AG10803 (cell line): ENCODE measurements at places on chromosomes 13 and 19.

GRCh38 chr19:4970558-4971423, 1.9 kb downstream of the KDM4B start:
- DNase-seq, result no peak

DNA sequence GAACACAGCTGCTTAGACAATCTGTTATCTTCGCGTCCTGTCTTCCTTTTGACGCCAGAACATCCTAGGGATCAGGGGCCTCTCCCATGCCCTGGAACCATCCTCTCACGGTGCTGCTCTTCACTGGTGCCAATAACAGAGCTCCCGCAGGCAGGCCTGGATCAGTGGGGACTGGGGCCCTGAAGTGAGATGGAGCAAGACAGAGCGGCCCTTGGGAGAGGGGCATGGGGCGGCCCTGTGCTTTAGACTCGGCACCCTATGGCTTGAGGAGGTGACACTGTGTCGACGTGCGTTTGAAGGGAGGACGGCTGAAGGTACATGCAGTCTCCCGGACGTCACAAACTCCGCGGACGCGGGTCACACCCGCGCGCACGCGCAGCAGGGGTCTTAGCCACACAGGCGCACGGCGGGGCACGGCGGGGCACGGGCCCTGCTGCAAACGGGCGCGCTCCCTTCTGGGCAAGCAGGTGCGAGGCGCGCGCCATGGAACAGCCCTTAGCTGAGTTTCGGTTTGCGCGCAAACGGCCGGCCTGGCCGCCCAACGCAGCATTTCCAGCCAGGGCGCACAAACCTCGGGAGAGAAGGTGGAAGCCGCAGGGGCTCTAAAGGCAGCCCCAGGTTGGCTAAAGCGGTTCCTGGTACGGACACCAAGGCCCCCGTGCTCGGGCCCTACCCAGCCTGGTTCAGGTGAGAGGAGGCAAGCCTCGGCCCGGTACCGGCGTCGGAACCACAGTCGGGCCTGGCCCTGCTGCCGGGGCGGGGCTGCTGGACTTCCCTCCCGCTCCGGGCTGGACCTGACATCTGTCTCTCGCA, 16.5 kb upstream of the RNF17 start:
- no peak for DNase-seq

GRCh38 chr19:18496980-18497256, 25.0 kb downstream of the ELL start:
- no peak for DNase-seq

DNA sequence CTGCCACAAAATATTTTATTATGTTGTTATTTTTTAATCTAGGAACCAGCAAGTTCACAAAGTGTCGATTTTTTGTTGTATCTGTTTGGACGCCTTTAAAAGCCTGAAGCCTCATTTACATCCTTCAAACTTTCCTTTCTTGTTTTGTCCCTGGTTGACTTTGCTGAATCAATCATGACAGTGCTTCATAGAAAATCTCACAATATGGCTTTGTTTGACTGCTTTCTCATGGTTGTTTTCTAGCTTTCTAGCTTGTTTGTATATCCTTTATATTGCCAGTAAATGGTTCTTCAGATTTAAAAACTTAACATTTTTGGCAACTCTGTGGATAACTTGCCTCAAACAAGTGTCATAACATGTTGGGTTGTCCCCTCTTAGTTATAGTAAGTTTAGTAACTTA, 84.1 kb upstream of the ATXN8OS start:
- DNase-seq, result no peak

DNA sequence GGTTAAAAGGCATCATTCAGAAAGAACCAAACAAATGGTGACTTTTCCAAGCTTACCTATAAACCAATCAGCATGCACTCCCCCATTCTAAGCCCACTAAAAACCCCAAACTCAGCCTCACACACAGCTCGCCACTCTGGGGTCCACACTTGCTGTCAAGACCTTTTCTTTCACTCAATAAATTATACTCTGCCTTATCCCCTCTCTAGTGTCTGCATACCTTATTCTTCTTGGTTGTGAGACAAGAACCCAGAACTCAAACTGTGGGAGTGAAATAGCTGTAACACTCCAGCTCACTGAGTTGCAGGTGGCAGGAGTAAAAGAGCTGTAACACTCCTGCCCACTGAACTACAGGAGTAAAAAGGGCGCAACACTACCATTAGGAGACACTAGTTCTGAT, 559.0 kb downstream of the TBC1D4 start:
- DNase-seq, result no peak

- no peak for DNase-seq
These were observed 111.9 kb downstream of the COL4A2 start for GRCh38 chr13:110418944-110419343.

GRCh38 chr19:1888385-1888784, 3.1 kb upstream of the ABHD17A start:
- DNase-seq, result no peak

DNA sequence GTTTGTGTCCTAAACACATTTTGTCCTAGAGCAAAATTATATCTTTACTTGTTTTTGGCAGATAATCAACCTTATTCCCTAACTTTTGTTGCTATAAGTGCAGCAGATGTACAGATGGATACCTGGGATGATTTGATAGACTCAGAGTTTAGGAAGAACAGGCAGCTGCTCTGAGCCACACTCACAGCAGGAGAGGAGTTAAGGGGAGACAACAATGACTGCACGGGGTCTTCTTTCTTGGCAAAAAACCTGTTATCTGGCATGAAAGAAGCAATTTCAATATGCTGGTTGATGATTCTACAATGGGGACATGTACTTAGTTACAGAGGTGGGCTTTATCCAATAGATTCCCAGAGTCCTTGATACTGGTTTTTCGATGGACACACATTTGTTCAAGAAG, 258.9 kb upstream of the PCDH9 start:
- no peak for DNase-seq

DNA sequence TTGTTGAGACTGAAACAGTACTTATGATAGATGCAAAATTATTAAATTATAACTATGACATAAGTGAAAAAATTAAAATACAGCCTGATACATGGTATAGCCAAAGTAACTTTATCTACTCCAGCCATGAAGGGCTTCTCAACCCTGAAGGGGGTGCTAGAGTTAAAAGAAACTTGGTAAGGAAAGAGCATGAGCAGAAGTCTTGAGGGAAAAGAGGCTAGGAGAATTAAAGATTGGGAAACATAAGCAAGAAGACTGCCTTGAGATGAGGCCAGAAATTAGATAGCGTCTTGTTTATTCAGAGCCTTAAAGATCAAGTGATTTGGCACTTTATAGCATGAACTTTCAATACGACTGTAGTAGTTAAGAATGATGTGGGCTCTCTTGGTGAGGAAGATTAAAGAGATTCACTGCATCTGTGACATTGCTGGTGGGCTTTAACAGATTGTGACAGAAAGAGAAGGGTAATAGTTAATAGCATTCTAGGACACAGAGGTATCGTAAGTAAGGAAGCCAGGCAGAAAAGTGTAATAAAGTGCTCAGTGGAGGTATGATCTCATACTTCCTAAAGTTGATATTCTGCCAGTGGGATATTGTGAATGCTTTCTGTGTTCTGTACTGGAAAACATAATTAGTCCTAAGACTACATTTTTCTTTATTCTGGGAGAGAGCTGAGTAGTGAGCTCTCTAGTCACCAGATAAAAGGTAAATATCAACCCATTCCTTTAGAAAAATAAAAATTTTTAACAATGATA, 385.4 kb upstream of the PRR20A start:
- DNase-seq, result no peak

DNA sequence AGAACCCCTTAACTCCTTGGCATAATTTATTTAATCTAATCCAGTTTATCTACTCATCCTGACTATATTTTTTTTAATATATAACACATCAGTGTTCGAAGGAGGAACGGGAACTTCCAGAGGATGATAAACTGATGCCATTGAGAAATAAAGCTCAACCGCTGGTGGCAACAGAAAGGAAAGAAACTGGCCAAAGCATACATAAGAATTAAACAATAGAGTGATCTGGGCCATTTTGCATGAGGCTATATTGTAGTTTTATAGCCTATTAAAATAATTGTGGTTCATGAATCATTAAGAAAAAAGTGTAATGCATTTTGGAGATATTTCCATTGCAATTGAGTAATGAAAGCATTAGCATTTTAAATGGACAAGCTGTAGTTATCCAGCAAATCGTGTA, 94.2 kb downstream of the FRY start:
- DNase-seq, result peak; percentile 69

DNA sequence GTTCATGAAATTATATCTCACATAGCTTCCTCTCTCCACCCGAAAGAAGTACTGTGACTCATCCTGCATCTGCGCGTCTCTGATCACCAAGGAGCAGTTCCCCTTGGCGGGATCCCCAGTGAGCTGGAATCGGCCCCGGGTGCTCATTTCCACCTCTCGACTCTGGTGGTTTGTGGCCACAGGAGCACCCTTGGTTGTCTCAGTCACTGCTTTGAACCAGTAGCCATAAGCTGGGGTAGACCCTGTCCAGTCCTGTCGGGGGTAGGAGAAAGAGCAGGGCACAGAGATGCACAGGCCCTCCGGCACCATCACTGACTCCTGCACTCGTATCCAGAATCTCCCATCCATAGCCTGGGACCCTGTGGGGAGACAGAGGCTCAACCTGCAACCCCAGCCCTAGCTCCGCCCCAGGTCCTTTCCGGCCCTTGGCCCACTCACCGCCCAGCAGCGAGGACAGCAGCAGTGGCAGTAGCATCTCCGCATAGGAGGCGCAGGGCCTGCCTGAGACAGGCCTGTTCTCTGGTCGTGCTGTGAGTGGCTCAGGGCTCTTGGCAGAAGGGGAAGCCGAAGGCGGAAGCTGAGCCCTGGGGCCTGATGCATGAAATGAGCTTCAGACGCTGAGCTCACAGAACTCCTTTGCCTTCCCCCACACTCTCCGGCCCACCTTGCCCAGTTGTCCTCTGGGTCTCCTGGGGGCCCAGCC, at the start of gene SIGLEC10:
TSS of gene SIGLEC10 (minus strand) at position 536 of the 703 bp plus-strand sequence. CDS start at position 475, 61 bp downstream.
- DNase-seq, result no peak

DNA sequence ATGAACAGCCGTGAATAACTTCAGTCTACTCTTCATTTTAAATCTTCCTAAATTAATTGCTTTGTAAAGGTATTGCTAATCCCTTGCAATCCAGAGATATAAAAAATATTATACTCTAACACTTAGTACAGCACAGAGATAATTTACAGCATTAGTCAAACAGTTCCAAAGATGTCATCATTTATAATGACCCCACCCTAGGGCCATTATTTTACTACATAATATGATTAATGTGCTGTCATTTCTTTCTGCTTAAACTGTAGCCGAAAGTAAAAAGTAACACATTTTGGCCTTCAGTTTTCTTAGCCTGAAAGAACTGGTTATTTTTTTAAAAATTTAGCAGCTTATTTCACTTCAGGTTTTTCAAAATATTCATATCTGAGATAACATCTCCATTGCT, 256.3 kb upstream of the RFC3 start:
- no peak for DNase-seq

GRCh38 chr13:77492982-77493381, 42.5 kb upstream of the SCEL start:
- no peak for DNase-seq

- DNase-seq, result no peak
These were observed 3.2 kb downstream of the PLK5 start for GRCh38 chr19:1526979-1527649.

DNA sequence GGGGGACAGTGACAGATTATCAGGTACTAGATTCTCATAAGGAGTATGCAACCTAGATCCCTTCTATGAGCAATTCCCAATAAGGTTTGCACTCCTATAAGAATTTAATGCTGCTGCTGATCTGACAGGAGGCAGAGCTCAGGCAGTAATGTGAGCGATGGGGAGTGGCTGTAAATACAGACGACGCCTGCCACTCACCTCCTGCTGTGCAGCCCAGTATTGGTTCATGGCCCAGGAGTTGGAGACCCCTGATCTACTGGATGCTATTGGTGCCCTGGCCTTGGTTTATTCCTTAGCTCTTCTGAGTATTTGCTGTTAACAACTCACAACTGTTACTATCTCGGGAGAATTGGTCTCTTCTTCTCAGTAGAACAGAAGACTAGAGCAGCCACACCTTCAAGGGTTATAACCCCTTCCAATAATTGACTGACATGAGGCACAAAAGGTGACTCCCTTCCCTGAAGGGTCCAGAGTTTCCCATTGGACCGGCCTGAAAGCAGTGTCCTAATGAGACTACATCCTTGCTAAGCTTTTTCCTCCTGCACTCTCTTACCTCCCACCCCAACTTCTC, 35.0 kb upstream of the RBM26 start:
- DNase-seq, result no peak

DNA sequence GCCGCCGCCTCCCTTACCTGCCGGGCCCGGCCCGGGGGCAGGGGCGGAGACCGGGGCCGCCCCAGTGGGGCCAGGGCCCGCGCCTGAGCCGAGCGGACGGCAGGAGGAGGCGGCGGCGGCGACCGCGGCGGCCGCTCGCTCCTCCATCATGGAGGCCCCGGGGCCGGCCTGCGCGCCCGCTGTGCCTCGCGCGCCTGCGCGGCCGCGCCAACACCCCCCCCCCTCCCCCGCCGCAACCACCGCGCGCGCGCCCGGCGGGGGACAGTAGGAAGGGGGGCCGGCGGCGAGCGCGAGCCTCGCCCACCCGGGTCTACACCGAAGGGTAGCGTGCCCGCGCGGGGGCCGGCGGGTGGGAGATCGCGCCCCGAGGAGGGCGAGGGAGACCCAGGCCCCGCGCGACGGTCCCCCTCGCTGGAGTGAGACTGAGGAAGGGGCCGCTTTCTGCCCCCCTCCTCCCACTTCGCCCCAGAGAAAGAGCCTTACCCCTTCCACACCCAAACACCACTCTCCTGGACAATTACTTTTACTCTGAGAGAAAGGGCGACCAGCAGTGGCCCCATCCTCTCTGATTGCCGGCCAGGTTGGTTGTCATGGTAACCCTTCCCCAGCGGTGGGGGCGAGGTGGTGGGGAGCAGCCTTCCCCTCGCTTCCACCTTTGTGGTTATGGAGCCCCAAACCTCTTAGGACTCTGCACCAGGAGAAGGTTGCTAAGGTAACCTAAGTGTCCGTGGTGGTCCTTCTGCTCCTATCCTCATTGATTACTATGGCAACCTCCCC, at the start of gene STRN4:
TSS of gene STRN4 (minus strand) at position 170 of the 777 bp plus-strand sequence. CDS start at position 150, 20 bp downstream.
- DNase-seq, result peak; percentile 44

- no peak for DNase-seq
These were observed 284.5 kb downstream of the KCNRG start for GRCh38 chr13:50299546-50300249.

- DNase-seq, result no peak
These were observed 16.0 kb downstream of the LSM4 start for GRCh38 chr19:18306888-18307260.

GRCh38 chr19:19214159-19214490, 2.4 kb downstream of the NCAN start:
- DNase-seq, result no peak

DNA sequence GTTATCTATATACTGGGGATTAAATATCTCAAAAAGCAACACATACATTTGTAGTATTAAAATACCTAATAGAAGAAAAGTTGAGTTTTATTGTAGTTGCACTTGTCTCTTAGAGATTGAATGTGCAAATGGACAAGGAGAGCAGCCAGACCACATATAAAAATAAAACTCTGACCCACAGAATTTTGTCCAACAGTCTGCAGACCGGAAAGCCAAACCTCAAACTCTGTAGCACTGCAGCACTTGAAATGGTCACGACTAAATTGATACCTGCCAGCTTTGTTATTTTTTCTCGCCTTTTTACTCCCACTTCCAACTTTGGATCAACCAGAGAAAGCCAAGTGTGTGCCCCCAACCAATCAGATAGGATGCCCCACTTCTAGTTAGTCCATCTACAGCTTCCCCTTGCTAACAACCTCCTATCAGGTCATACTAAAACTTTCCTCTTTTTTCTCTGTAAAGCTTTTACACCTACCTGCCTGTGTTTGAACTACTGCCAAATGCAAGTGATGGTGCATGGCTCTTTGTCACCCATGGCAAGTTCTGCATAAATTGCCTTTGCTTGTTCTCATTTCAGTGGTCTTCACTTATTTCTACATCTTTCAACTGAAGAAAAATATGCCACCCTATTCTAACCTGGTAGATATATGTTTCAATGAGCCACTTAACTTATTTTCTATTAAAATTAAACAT, 1250.7 kb upstream of the SPRY2 start:
- no peak for DNase-seq
